ENCODE measurements at places on chromosomes 11 and 22.

- peak; percentile 52 for DNase-seq
These were observed 12.5 kb upstream of the MRPL16 start for GRCh38 chr11:59822989-59823566.

DNA sequence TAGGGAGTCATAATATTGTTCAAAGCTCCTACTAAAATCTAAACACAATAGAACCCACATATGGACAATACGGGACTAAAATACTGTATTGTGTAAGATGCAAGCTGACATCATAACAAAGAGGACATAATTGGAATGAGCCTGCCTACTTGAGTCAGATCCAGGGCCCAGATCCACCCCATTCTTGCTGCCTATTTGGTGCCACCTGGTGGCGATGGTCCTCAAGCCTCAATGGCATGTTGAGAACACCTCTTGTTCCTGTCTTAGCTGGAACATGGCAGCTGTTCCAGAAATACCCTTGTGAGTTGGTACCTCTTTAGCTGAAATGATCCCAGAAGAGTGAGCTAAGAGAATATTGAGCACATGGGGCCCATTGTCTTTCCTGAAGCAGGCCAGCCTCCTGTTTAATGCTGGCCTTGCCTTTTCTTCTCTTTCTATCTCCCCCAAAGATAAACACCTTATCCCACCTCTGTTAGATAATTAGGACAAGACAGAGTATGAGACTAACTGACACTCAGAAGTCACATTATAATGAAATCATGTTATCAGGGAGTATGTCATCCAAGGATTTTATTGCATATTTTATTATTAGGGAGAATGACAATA lies 680.9 kb upstream of the ANO5 start:
- DNase-seq = peak; percentile 79

DNA sequence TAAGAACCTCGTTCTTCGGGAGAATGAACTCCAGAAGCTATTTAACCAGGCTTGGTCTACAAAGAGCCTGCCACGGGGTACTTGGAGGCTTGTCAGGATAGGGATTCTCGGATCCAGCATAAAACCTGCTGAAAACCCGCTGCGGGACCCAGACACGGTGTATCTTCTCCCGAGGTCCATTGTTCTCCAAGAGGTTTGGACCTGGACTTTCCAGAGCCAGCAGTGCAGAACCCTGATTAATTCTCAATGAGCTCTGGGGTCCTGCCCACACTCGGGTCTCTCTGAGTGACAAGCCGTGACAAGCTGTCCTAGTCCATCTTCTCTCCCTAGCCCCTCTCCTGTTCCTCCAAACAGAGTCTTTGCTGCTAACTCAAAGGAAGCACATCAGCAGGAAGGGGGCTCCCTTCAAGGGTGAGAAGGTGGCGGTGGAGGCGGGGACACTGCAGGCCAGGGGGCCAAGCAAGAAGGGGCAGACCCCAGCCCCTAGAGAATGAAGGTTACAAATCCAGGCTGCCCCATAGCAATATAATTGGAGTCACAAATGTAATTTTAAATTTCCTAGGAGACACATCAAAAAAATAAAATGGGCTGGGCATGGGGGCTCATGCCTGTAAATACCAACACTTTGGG lies 12.2 kb downstream of the SHANK2 start:
- no peak for DNase-seq

DNA sequence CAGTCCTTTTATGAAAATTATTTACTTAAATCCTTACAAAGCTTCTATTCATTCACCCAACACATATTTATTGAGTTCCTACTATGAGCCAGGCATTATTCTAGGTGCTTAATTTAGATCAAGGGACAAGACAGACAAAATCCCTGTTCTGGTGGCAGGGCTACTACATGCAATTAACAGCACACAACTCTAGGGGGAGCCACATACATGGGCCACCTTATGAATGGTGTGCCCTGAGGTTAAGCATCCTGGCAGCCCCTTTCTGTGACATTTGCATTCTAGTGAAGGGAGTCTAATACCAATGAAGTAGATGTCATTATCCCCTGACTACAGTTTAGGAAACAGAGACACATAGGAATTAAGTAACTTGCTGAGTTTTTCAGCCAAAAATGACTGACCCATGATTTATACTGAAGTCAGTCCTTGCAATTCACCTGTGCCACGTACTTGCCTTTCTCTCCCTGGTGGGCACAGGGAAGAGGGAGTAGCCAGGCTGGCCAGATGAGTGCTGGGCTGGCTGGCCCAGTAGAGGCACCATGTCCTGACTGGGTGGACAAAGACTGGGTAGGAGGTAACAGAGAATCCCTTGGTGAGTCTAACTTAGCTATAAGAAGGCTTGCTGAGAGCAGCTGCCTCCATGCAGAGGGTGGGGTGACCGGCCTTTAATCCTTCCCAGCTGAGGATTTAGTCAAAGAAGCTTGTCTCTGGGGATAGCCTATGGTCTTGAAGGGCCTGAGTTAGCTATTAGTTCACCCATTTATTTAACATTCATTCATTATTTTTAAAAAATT lies 52.0 kb upstream of the ELF5 start:
- DNase-seq = peak; percentile 16

DNA sequence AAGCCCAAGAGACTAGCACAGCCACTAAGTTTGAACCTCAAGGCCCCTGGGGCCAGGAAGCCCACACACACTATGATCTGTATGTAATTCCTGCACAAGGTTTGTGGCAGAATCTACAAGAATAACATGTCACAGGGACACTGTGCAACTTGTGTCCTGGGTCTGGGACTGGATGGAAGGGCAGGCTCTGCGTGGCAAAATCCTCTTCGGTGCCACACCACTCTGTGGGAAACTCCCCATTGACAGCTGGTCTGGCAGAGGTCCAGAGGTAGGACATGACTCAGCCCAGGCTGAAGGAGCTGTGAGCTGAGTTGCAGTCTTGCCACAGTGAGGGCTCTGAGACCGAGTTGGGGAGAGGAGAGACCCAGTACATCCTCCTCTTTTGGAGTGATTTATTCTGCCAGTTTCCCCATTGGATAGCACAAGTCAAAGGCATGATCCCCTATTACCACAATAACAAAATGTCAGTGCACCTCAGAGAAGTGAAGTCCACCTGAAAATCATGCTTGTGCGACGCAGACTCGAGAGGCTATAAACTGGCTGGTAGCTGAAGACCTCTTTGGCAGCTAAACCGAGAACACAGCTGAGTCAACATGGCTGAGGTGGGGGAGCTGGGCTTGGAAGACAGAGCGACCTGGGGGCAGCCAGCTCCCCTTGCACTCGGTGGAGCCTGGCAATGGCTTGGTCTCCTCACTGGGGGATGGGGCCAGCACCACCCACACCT lies 23.3 kb upstream of the SERPIND1 start:
- DNase-seq = no peak

GRCh38 chr11:116231543-116231942 lies 541.2 kb downstream of the BUD13 start:
- no peak for DNase-seq

GRCh38 chr11:2213384-2213842 lies 41.8 kb upstream of the TH start:
- no peak for DNase-seq

GRCh38 chr11:127003260-127003981 lies 2.9 kb upstream of the KIRREL3 start:
- DNase-seq = no peak

- DNase-seq = peak; percentile 55
These were observed 9.4 kb downstream of the C11orf97 start for GRCh38 chr11:94521684-94522083.

GRCh38 chr11:100612766-100613165 lies 74.3 kb upstream of the ARHGAP42 start:
- no peak for DNase-seq

- no peak for DNase-seq
These were observed 14.1 kb upstream of the ALKBH3 start for GRCh38 chr11:43866520-43866919.

DNA sequence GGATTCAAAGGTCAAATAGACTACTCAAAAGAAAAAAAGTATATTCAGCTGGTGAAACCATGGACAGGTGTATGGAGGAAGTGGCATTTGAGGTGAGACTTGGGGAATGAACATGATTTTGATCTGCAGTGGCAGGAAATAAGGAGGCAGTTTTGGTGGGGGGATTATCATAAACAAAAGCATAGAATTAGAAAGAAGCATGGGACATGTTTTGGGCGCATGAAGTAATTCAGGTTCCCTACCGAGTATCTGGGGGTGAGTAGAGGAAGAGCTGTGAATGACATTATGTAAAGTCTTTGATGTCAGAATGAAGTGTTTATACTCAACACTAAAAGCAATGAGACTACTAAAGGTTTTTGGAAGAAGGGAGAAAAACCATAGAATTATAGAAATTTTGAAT lies 3.1 kb downstream of the CLMP start:
- no peak for DNase-seq

- DNase-seq = peak; percentile 70
These were observed 14.8 kb downstream of the PLEKHB1 start for GRCh38 chr11:73661035-73661628.

DNA sequence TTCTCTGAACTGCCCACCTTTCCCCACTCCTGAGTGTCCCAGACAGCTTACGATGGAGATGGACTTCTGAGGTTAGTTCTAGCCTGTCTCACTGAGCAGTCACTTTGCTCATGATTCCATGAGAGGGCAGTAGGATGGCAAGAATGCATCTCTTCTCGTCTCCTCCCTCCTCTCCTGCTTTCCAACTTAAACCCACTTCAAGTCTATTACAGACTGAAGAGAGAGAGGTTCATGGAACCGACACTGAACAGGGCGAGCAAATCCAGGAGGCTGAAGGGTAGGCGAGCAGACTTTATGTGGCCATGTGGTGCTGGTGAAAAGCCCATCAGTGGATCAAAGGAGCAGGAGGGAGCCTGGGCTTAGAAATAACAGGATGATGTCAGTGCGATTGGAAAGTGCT lies 38.6 kb downstream of the CEP164 start:
- DNase-seq = no peak

DNA sequence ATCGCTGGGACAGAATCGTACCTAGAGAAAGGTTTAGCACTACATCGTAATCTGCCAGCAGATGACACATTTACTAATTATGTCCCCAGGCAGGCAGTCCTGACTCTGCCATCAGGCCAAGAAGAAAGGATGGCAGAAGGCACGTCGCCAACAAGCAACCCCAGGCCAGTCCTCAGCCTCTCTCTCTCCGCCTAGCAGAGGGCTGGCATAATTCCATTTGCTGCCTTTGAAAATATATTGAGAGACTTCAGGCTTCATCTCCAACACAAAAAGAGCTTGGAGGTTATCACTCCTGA lies 1517.0 kb downstream of the TBC1D22A start:
- DNase-seq = no peak

DNA sequence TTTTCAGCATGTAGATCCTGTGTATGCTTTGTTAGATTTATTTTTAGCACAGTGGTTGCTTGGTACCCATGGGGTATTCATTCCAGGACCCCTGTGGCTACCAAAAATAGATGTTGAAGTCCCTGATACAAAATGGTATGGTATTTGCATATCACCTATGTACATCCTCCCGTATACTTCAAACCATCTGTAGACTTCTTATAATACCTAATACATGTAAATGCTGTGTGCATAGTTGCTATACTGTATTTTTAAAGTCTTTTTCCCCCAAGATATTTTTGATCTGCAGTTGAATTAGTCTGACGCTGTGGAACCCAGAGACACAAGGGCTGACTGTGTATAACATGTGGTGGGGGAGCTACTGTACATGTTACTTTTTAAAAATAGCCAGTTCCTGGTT lies 101.1 kb downstream of the ATXN10 start:
- DNase-seq = no peak

GRCh38 chr11:35822815-35823495 lies 120.9 kb upstream of the LDLRAD3 start:
- DNase-seq = no peak

DNA sequence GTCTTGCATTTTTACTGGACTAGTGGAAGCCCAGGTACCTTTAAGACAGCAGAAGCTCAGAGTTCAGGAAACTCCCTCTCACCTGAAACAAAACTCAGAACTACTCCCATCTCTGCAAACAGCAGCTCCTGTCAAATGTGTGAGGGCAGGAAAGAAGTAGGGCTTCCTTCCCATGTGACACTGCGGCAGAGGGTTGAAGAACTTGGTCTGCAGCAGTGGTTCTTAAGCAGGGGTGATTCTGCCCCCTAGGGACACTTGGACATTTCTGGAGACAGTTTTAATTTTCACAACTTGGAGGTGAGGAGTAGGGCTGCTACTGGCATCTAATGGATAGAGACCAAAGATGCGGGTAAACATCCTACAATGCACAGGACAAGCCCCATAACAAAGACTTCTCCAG lies 63.4 kb downstream of the RCN1 start:
- peak; percentile 14 for DNase-seq

- DNase-seq = peak; percentile 12
These were observed 19.3 kb upstream of the TMEM191C start for GRCh38 chr22:21447694-21448402.

GRCh38 chr11:126188332-126189108 lies 22.9 kb downstream of the RPUSD4 start:
- DNase-seq = no peak

DNA sequence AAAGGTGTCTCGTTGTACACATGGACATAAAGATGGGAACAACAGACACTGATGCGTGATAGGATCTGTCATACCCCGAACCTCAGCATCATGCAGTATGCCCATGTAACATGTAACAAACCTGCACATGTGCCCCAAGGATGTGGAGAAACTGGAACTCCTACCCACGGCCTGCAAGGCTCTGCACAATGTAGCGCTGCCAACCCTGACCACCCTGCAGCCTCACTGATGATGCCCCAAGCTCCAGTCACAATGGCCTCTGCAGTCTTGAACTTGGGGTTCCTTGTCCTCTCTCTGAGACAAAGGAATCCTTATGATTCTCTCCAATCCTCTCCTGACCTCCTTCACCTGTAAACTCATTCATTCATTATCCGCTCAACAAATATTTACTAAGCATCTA lies 14.2 kb downstream of the LMO1 start:
- no peak for DNase-seq

DNA sequence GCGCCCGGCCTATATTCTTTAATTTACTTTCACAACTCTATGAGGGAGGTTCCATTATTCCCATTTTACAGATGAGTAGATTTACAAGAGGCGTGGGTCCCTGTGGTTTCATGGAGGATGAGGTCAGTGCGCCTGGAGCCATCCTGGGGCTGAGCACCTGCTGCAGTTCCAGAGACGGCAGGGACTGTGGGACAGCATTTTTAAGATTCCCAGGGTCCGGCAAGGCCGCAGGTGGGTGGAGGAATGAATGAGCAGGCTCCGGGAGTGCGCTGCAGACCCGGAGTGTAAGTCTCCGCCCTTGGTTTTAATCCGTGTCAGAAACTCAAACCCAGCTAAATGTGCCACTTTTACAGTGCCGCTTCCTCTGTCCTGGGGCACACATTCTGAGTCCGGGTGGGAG lies 4.1 kb upstream of the CHRM1 start:
- DNase-seq = no peak

- DNase-seq = no peak
These were observed 1.5 kb downstream of the RANGAP1 start for GRCh38 chr22:41284465-41284864.

DNA sequence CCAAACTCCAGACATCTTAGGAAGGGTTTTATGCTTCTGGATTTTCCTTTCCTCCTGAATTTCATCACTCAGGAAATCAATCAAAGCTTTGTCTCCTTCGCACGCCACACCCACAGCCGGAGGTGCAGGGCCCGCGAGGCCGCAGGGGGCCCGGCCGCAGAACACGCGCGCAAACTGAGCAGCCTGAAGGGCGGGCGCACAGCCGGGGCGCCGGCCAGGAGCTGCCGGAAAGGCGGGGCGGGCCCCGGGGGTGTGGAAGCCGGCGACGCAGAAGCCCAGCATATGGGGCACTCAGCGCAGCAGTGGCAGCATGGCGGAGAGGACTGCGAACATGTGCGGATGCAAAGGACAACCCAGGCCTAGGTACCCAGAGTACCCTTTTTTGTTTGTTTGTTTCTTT lies 33.1 kb upstream of the SPTBN2 start:
- DNase-seq = no peak

GRCh38 chr22:23829845-23830372 lies 8.9 kb downstream of the DERL3 start:
- DNase-seq = no peak

Measured in Caco-2 (cell line).